Natural killer cell (primary cell): ENCODE measurements at places on chromosomes 11 and 22. TPM values are rescaled to one million over a fixed set of nuclear protein-coding genes. Genes with fewer than 3 reads are reported as not detected.

Gene WNT7B
- not detected for total RNA-seq

Gene LINC01488
- not detected for total RNA-seq

Gene RTN4R
- total RNA-seq: 2.9 TPM

Gene PLAAT5
- total RNA-seq: 0.95 TPM

Gene IL18BP
- total RNA-seq: 27.2 TPM

Gene OSM
- total RNA-seq: 17.4 TPM

Gene LRP4
- total RNA-seq: not detected

Gene PLAAT3
- 32.5 TPM for total RNA-seq

Gene APOA4
- not detected for total RNA-seq

Gene OR51L1
- not detected for total RNA-seq

Gene ZNRF3
- total RNA-seq: 0.23 TPM

Gene KDELR3
- not detected for total RNA-seq

Gene C1QTNF4
- total RNA-seq: 1.3 TPM

Gene CARD18
- not detected for total RNA-seq

Gene FOLR1
- total RNA-seq: not detected

Gene PRDX5
- 88.8 TPM for total RNA-seq

Gene KIRREL3
- total RNA-seq: not detected

Gene NPAS4
- not detected for total RNA-seq

Gene DNAJB13
- total RNA-seq: not detected

Gene SNX32
- 0.54 TPM for total RNA-seq

Gene ST14
- total RNA-seq: 1.0 TPM

Gene OR51B5
- total RNA-seq: not detected

Gene GPHA2
- not detected for total RNA-seq
